Skin of body (tissue), 3 donors: ENCODE measurements at places on chromosomes 13 and 19. TPM values are rescaled to one million over a fixed set of nuclear protein-coding genes. Genes with fewer than 3 reads are reported as not detected.

The KRTDAP gene
- total RNA-seq = 579 TPM

The WTIP gene
- 14.4 TPM for total RNA-seq

The MUC16 gene
- 0.49 TPM for total RNA-seq

The GRIN3B gene
- 0.20 TPM for total RNA-seq
